ENCODE measurements at places on chromosomes 12 and 14.
A peak's percentile ranks its signal among the peaks of the same experiment; 100 is the strongest.

DNA sequence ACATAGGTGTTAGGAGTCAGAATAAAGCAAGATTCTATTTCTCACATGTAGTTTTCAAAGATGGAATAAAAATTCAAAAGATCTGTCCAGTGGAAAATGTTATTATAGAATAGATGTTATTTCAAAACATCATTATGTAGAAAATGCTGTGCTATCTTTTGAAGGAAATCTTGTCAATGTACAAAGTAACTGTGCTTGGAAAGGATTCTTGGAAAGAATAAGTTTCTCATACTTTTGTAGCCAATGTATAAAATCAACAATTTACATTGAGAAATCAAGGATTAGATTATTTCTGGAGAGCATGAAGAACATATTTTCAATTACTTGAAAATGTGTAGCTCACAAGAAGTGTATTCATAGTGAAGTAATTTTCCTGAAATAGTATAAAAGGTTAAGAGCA, 532.5 kb upstream of the MGAT4C start:
- no peak for DNase-seq

GRCh38 chr12:92437452-92437851, 265.3 kb upstream of the PLEKHG7 start:
- no peak for DNase-seq

DNA sequence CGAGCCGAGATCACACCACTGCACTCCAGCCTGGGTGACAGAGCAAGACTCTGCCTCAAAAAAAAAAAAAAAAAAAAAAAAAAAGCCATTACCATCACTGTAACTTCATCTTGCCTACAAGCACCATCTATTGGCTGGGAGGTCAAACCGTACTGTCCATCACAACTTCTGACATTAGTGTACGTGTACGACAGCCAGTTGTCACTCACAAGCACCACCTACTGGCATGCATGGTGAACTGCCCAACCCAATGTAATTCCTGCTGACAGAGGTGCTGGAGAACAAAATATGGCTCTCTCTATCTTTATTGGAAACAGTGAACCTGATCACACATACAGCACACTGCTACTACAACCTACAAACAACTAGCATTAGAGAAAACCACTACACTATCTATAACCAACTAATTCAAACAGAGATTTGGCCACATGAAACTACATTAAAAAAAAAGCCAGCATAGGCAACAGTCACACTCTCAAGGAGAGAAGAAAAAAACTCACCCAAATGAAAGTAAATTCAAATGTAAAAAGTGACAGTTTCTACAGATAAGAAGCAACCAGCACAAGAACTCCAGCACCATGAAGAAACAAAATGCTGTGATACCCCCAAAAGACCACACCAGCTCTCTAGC, 82.3 kb downstream of the PUS7L start:
- no peak for DNase-seq

- DNase-seq, result peak; percentile 55
These were observed 87.2 kb upstream of the FGD4 start for GRCh38 chr12:32312049-32312670.

DNA sequence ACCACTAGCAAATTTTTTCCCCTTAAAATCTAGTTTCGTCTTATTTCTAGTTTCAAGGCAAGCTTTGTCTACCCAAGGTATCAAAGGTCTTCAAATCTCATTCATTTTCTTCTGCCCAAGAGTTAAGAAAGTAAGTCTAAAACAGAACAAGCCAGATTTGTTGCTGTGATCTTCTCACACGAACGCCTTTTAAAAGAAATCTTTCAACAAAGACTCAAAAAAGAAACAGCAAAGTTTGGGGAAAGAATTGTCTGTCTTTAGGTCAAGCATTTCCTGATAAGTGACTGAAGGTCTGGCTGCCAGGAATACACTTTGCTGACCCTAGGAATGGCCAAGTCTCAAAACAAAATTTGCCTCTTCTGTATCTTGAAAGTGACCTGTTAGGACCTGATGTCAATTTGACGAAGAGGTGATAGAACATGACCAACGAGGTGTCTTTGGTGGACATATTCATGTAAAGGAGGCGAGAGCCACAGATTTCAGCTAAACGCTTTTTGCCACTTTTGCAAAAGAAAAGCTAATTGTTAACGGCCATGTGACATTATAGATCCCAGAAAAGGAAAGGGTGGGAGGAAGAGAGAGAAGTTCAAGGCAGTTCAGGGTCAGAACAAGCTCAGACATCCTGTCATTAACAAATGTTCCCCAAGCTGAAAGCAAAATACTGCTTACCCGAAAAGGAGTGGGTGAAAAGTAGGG, 1.7 kb downstream of the CDK17 start:
- DNase-seq, result no peak

GRCh38 chr12:130447655-130447965, 109.9 kb downstream of the PIWIL1 start:
- no peak for DNase-seq

DNA sequence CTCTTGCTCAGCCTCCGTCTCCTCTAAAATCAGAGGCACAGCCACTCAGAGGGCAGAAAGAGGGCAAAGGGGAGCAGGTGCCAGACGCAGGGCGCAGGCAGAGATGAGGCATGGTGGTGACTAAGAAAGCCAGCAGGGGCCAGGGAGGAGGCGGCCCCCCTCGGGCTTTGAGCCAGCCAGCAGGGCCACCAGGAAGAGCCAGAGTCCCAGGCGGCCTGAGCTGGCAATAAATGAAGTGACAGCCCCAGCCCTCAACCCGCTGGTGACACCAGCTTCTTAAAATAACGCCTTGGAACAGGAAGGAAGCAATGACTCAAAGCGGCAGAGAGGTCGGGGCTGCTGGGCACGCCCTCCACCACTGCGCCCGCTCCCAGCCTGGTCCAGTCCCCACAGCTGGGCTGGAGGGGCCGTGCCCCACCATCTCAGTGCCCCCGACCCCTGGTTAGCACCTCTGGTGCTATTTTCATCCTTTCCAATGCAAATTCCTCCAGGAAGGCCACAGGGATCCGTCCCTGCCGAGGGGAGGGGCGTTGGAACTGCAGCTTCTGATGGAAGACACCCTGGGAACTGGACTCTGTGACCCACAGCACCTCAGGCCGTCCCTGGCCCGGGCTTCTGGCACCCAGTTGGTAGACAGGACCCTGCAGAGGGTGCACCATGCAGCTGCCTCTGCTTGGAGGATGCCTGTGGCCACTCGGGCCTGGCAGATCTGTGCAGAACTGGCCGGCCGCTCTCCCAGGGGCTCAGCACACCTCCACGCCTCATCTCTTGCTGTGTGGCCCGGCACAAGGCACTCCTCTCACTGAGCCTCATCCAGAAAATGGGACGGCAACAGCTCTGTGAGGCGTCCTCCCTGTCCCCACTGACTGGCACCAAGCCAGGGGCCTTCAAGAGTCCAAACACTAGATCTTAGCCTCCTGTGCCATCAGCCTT, 113.7 kb downstream of the NCOR2 start:
- no peak for DNase-seq

GRCh38 chr12:132525833-132526455, 36.0 kb downstream of the FBRSL1 start:
- DNase-seq, result no peak

DNA sequence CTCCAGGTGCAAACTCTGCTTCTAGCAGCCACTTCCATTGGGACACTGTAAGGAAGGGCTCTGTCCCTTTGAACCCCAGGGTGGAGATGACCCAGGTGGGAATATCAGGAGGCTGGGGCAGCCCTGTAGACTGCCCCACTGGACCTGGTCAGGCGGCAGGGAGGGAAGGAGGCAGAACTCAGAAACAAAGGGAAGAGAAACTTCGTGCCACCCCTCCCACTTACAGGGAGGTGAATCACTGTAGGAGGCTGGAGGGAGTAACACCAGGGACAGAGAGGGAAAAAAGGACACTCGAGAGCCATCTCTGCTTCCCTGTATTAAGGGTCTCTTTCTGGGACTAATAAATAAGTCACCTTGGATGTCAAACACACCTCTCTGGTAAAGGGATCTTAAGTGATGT, 37.4 kb downstream of the ISCA2 start:
- no peak for DNase-seq

- DNase-seq, result no peak
These were observed 74.9 kb downstream of the DIO2 start for GRCh38 chr14:80136358-80136757.

GRCh38 chr14:96252999-96253539, 2.9 kb upstream of the BDKRB1 start:
- peak; percentile 75 for DNase-seq

DNA sequence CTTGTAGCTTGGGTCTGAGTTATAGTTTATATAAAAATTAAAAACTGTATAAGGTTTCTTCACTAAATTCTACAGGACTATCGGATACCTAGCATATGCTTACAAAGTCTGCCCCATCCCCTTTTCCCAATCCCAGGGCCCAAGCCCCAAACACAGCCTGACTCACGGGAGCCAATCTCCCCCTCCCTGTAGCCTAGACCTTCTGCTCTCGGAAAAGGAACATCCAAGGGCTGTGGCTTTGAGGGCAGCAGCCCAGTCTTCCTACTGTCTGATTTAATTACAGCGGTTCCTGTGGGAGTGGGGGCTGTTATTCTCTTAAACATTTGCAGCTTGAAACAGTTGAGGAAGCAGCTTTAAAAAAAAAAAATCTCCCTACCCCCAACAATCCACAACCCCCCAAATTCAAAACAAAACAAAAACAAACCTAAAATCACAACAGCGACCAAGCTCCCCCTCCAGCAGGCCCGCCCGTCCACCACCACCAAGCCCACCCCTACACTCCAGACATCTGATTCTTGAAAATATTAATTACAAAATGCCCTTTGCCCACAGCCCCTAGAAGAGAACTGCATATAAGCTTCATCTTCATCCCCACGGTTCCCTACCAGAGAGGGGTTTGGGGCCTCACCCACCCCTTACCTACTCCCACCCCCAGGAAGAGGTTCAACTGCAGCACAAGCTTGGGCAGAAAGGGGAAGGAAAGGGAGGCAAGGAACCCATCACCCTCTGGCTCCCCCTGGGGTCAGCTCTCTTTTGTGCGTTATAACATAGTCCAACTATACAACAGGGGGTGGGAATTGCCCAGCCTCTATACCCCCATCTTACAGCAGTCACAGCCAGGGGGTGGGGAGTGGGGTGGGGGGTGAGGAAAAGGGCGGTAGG, 1.1 kb upstream of the PRKAG1 start:
- no peak for DNase-seq

GRCh38 chr14:61875483-61875882, 113.3 kb downstream of the SNAPC1 start:
- no peak for DNase-seq

GRCh38 chr12:97756741-97757140, 294.1 kb downstream of the RMST start:
- DNase-seq, result no peak

DNA sequence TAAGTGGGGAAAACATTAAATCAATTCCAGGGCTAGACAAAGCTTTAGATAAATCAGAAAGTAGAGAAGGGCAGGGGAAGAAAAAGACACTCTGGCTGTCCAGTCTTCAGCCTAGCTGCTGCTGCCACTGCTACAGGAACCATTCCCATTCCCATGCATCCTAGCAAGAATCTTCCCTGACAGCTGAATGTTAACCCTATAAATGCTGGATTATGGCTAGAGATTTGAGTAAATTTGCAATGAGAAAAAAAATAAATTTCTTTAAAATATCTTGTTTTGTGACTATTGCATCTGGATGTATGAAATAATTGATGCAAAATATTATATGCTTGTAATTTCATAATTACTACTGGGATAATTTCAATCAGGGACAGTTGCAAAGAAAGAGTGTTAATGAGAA, 15.0 kb upstream of the CDKN3 start:
- DNase-seq, result no peak

DNA sequence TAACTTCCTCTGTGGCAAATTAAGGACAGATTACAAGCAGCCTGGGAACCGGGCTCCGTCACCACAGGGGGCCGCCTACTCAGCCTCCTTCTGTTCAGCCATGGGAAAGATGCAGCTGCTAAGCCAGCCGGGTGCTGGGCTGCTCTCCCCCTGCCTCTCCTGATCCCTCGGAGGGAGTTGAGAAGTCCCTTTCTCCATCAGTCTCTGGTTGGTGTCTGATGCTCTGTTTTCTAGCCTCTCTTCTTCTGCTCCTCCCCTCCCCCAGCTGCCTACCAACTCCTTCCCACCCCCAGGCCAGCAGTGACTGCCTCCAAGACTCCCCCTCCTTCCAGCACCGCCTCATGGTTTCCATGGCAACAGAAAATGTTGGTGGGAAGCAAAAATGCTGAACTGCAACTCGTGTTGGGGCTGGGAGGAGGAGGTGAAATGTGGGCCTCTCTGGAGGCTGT, 486.7 kb downstream of the APAF1 start:
- DNase-seq, result no peak

DNA sequence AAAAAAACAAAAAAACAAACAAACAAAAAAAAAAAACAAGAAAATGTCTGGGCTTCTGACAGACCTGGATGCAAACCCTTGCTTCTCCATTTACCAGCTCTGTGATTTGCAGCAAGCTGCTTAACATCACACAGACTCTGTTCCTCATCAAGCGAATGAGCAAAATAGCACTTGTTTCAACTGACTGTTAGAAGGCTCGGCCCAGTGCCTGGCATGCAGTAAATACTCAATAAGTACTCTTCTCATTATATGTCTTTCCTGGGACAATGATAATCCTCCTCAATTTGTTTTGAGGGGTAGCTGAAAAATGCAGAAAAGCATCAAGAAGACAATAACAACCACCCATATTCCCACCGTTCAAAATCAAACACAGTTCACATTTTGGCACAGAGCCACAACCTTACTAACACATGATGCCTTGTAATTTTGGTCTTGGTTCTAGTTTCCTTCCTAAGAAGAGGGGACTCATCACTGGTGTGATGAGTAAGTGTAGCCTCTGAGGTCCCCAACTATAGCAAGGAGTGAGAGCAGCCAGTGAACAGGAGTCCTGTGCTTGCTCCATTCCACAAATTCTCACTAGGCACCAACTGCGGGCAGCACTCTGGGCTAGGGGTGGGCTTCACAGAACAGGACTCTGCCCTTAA, 60.4 kb downstream of the TTC7B start:
- DNase-seq, result no peak

- DNase-seq, result no peak
These were observed 3.8 kb downstream of the ERP29 start for GRCh38 chr12:112017041-112017440.

GRCh38 chr12:28568704-28569103, 378.4 kb downstream of the CCDC91 start:
- no peak for DNase-seq
